C1 segment of cervical spinal cord (tissue), 14 donors: ENCODE measurements at places on chromosomes 3 and 15.

GRCh38 chr3:157290766-157291165 is 130.8 kb upstream of the CCNL1 start:
- DNase-seq, result no peak

DNA sequence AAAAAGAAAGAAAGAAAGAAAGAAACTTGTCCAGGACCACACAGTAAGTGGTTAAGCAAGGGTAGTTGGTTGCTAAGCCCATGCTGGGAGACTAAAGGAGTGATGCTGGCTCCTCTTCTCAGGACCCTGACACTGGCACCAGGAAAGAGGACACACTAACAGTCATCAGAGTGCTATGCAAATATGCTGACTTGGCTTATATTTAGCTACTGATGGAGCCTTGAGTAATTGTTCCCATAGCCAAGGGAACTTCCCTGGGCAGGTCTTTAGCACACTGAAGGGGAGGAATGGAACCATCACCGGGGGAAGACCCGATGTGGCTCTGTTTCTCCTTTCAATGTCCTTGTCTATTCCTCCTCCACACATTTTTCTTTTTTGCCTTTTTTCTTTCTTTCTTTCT is 6.2 kb downstream of the TMEM40 start:
- DNase-seq, result no peak

- DNase-seq, result peak; percentile 10
Observed at GRCh38 chr3:143464850-143465249, 345.3 kb downstream of the CHST2 start.

GRCh38 chr3:68163062-68163461 is 508.6 kb upstream of the SUCLG2 start:
- DNase-seq, result no peak

- no peak for DNase-seq
Observed at GRCh38 chr3:172320468-172320867, 127.8 kb downstream of the GHSR start.

- no peak for DNase-seq
Observed at GRCh38 chr3:188754267-188754666, 417.5 kb upstream of the TPRG1 start.

- no peak for DNase-seq
Observed at GRCh38 chr15:51497806-51498205, 124.8 kb downstream of the DMXL2 start.

GRCh38 chr15:42018306-42019224 is 2.3 kb downstream of the PLA2G4E start:
- DNase-seq, result no peak

DNA sequence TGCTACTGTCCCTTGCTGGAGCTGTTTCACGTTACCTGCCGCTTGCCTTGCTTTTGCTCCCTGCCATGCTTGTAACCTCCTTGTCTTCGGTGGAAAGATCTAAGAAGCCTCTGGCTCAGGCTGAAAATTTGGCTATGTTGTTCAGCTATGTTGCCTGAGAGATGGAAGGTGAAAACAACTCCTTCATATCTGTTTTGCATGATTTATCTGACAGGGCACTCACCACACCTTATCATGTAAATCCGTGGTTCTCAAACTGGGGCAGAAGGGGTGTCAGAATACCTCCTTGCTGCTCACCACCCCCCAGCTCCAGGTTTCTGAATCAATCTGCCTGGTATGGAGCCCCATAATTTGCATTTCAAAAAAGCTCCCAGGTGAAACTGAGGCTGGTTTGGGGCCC is 6.5 kb upstream of the CORO2B start:
- DNase-seq, result no peak
